ENCODE measurements at places on chromosomes 12 and 14.

DNA sequence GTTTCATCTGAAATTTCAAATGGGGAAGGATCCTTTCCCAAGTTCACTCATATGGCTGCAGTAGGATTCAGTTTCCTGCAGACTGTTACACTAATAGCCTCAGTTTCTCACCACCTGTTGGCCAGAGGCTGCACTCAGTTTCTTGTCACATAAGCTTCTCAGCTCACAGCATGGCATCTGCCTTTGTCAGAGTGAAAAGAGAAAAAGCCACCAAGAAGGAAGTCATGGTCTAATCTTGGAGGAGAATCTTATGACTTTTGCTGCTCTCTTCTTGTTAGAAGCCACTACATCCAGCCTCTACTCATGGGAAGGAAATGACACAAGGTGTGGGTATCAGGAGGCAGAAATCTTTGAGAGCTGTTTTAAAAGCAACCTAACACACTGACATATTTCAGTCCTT, 39.4 kb upstream of the BTG1 start:
- DNase-seq: no peak

- no peak for DNase-seq
Observed at GRCh38 chr12:58529114-58529665, 391.1 kb downstream of the LRIG3 start.

GRCh38 chr14:55426891-55427290, 13.5 kb downstream of the TBPL2 start:
- DNase-seq: no peak

DNA sequence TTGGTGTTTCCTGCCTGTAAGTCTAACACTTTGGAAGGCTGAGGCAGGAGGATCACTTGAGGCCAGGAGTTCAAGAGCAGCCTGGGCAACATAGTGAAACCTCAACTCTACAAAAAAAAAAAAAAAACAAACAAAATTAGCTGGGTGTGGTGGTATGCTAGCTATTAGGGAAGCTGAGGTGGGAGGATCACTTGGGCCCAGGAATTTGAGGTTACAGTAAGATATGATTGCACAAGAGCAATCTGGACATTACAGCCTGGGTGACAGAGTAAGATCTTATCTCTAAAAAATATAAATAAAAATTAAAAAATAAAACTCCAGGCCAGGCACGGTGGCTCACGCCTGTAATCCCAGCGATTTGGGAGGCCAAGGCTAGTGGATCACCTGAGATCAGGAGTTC, 39.8 kb upstream of the CMKLR1 start:
- DNase-seq: no peak

- DNase-seq: no peak
Observed at GRCh38 chr14:95489214-95490137, 27.0 kb downstream of the SYNE3 start.

- DNase-seq: no peak
Observed at GRCh38 chr12:120892265-120892664, 11.9 kb downstream of the SPPL3 start.

DNA sequence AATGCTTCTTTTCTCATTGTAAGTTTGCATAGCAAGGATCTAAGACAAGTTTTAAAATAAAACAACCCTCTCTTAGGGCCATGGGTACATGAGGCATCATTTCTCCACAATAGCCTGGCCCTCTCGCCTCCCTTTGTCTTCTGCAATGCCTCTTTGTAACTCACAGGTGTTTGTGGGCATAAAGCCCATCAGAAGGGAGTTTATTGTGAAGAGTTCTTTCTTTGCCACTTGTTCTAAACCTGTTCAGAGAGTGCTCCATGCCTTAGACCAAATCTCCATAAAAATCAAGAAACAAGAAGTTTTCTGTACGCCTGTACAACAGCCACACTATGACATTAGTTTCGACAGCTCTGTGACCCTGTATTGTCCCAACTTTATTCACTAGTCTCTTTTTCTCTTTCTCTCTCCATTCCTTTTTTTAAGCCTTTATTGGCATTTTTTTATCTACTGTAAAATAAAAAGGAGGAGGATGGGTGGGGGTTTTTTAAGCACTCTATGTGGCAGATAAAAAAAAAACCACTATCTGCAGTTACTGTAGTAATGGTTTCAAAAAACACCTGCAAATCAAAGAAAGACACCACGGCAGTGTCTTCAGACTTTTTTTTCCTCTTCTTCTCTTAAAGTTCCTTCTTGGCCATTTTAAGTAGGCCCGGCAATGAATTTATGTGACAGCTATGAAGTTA, 1.6 kb downstream of the C12orf42 start:
- DNase-seq: no peak

Data from HT-29 (cell line).